ENCODE measurements at places on chromosomes 7 and 10.

- DNase-seq: no peak
Observed at GRCh38 chr10:33087922-33088321, 129.9 kb upstream of the ITGB1 start.

DNA sequence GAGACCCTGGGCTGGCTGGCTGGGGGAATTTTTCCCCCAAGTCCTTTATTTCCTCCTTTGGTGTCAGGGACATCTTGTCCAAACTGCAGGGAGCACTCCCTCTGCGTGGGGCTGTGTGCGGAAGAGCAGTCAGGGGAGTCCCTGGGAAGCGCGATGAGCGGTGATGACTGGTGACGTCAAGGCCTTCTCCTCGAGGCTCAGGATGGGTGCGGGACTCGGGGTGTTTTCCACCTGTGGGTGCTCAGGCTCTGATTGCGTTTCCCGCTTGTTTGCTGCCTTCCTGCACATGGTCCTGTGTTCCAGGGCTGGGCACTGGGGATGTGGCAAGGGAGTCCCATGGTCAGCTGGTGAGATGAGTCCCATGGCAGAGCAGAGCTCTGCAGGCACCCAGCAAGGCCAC is 101.2 kb downstream of the DOCK1 start:
- no peak for DNase-seq

GRCh38 chr10:110134917-110135316 is 72.5 kb upstream of the MXI1 start:
- DNase-seq: no peak

DNA sequence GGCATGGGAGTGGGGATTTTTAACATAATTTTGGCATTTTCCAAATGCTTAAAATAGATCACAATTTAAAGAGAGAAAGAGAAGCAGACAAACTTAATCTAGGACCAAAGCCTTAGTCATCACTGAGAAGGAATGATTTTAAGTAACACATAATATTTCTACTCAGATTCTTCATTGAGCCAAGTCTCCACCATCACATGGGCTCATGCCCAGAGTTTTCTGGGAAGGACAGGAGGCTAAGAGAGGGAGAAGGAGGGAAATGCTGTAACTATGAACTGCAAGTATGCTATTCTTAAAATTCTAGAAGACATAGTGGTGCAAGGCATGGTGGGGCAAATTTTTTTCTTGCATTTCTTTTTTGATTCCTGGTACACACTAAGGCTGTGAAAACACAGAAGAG is 23.8 kb upstream of the UBE2D1 start:
- no peak for DNase-seq

All from NCI-H345 (cell line).